ENCODE measurements at places on chromosomes 7 and 10.

GRCh38 chr10:128843972-128844371 lies 623.1 kb upstream of the MGMT start:
- DNase-seq = no peak

GRCh38 chr10:76034353-76035205 lies 603.2 kb downstream of the LRMDA start:
- no peak for DNase-seq

GRCh38 chr10:20916976-20917375 lies 19.9 kb upstream of the NEBL start:
- DNase-seq = no peak

GRCh38 chr10:381805-382204 lies 246.6 kb downstream of the ZMYND11 start:
- DNase-seq = peak; percentile 76

- no peak for DNase-seq
Observed at GRCh38 chr7:34333925-34334324, 324.1 kb upstream of the NPSR1 start.

DNA sequence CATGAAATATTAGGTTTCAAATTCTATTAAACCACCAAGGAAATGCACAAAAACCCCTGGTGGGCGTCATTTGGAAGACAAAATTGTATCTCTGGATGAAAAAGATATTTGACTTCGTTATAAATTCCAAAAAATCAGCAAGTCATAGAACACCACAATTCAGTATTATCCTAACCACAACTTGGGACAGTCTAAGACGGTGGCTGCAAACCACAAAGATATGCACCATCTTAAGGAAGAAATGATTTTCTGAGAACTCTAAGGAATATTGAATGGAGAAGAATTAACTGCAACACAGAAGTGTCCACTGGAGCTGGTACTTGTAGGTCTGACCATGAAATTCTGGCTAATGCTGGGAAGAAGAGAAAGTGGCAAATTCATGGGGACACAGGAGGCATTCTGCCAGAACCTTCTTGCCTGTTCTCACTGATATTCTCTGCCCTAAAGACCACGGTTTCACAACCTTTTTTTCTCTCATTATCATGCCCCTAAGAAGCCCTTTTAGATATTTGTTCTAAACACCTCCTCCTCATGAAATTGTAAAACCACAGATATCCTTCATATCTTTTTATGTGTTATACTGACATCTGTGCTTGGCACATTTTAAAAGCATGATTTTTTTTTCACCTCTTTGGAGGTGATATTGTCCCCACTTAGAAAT lies 92.9 kb downstream of the SFMBT2 start:
- no peak for DNase-seq

DNA sequence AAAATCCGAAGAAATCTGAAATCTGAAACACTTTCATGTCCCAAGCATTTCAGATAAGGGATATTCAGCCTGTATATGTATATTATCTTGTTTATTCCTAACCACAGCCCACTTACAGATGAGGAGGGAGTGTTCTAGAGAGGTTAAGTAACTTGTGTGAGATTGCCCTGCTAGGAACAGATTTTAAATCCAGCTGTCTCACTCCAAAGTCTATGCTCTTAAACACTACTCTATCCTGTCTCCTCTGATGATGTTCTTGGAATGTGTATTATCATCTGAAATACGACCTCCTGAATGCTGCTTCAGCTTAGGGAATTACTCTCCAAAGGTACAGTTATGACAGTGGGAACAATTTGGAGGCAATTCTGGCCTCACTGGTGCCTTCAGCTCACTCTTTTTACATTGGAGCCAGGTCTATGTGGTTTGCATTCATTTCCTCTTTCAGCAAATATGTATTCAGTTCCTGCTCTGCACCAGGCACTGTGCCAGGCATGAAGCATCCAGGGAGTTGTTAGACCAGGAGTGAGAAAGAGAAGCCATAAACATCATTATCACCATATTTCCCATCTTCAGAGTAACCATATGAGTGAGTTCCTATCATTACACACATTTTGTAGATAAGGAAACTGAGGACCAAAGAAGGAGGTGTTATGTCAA lies 70.2 kb downstream of the NOC3L start:
- no peak for DNase-seq

GRCh38 chr10:97200616-97201015 lies 14.9 kb upstream of the SLIT1 start:
- DNase-seq = no peak

DNA sequence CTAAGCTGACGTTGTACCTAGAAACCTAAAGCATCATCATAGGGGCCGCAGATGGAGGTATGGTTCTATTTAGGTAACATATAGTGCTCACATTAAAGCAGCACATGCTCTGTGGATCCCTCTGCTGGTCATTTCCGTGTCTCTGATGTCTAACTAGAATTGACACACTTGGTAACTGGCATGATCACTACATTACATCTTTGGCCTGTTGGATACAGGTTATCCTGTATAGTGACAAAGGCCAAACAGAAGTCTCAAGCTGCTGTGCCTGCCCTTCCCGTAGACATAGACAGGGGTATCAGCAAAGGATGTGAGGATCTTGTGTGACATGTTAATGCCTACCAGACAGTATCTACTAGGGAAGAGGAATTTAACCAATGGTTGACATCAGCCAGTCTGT lies 51.2 kb downstream of the KIF5B start:
- DNase-seq = peak; percentile 66

DNA sequence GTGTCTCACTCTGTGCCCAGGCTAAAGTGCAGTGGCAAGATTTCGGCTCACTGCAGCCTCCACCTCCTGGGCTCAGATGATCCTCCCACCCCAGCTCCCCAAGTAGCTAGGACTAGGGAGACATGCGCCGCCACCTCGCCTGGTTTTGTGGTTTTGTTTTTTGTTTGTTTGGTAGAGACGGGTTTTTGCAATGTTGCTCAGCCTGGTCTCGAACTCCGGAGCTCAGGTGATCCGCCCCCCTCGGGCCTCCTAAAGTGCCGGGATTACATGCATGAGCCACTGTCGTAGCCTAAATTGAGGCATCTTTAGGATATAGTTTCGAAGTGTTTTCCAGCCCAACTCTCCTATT lies 781 bp downstream of the ZNF727 start:
- no peak for DNase-seq

DNA sequence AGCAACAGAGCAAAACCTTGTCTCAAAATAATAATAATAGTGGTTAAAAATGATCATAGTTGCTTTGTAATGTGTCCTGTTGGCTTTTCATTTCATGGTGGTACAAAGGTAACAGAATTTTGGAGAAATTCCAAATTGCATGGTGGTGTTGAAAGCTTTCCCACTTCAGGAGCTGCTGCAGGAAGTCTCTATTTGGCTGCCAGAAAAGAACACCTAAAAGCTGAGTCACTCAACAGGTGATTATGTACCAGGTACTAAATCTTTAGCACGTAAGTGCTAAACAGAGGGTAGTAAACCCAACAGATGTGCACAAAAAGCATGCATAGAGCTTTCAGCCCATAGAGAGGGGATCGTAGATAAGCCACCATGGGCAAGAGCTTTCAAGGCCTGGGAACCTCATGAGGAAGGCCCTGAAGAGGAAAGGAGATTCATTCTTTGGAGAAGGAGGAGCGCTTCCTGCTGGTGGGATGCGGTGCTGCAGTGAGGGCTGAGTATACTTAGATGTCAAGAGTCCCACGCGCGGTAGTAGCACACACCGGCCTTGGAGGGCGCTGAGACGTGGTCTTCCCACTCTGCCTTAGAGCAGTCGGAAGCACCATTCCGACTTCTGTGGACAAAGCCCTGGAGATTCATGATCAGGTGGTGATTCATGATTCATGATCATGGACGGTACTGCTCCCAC lies 118.7 kb downstream of the RALA start:
- peak; percentile 49 for DNase-seq

DNA sequence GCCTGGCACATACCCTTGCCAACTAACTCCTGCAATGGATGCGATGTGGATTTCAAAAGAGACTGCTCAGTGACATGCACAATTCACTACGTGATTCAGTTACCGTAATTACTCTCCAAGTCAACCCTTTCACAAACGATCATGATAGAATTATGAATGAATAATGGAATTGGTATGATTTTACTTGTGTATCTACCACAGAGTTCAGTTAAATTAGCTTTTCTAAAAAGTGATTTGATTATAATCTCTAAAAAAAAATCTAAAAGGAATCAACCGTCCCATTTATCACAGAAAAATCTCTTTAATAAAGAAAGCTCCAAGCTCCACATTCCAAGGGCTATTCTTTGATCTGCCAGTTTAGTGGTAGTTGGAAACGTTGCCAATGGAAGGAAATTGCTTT lies 30.4 kb upstream of the RSU1 start:
- DNase-seq = no peak

DNA sequence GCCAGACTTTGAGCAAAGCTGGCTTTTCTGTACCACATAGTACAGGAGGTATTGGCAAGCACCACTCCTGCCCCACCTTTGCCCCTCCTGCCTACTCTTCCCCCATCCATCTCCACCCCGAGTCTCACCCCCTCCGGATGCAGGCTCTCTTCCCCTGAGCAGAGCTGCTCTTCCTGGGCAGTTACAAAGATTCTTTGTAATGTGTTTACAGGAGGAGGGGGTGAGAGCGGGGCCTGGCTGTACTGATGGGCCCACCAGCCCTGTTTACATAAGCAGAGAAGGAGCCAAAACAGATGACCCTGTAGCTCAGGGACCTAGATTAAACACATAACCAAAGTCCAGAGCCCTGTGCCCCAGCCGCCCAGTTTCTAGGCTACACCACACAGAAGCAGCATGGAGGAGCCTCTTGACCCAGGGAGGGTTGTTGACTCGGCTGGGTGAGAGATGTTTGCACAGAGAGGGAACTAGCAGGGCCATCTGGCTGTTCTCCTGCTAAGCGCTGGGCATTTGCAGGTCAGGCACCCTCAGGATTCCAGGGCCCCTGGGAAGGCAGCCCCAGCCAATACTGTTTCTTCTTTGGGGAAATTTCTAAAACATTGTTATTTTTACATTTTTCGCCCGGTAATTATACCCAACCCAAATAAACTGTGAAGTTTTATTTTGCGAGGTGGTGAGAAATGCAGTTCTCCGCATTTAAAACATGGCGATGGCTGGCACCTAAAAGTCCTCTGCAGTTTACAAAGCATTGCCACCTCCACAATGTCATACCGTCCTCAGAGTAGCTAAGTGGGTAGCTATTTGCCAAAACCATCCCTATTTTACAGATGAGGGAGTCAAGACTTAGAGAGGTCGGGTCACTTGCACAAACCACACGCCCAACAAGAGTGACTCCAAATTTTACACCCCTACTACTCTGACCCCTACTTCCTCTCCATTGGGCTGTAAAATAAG lies 11.4 kb upstream of the ZKSCAN1 start:
- DNase-seq = no peak

GRCh38 chr7:151705636-151706276 lies 171.2 kb downstream of the PRKAG2 start:
- peak; percentile 48 for DNase-seq

DNA sequence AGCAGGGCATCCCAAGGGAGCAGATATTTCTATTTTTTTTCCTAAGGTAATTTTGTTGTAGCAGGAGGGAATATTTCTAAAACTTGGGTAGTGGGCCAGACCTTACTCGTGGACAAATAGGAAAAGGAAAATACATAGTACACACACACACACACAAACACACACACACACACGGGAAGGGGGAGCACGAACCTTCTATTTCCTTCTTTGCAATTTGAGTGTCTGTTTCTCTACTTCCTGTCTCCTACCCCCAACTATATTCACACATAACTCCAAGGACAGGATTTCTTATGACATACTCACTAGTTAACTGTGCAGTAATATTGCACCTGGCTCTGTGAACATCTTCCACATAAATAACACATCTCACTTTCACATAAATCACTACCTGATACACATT lies 4.4 kb downstream of the LDB1 start:
- no peak for DNase-seq

DNA sequence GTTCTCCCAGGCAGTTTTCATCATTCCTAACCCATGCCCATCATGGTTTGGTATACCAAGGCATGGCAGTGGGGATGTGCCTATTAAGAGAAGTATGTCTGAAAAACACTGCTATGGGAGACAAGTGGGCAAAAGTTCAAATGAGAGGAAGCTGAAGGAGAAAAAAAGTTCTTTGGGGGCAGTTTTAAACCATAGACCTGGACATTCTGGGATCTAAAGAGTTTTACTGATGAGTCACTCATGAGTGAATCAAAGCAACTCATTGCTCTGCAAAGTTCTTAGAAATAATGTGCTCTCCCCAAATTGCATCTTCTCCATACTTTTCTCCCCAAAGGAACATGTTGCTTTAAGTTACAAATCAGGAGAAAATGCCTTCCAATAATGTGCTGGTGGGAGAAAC lies 256.9 kb upstream of the MTPN start:
- no peak for DNase-seq

DNA sequence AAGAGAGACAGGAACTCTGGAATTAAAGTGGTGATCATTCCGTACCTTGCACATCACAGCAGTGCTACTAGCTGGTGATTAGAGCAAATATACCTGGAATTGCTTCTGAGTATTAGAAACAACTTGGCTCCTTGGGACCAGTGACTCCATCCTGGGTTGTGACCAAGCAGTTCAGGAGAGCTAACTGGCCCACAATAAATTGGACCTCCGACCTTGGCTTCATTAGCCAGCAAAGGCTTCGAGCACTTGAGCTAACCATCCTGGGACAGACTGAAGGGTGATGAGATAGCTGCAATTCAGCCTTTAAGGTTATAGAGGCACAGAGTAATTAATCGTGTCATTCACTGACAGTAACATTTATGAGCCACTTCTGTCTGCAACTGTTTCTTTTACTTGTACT lies 287.8 kb downstream of the INHBA start:
- no peak for DNase-seq

Data from activated CD8-positive, alpha-beta memory T cell treated with anti-CD3 and anti-CD28 coated beads, Interleukin-2, amount 10 ng/mL, durations not matched to agents 7 days and 5 days (primary cell).